ENCODE measurements at places on chromosomes 3 and 15.

DNA sequence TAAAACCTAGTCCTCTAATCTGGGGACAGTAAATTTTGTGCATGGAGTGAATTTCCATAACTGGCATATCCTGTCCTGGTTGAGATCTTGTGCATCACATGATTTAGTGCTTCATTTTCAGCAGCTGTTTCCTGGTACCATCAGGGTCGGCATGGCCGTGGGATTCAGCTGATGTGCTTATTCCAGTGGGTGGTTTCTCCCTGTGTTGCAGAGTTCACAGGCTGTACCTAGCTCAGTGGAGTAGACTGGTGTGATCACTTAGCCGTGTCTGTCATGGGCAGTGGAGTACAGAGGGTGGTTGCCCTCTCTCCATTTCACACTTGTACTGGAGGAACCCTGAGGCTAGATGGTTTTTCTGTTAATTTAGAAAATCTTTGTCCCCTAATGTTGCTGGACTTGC, 228.5 kb downstream of the PTPRG start:
- DNase-seq = no peak

GRCh38 chr3:171836855-171837254, 6.3 kb upstream of the TMEM212 start:
- DNase-seq = no peak

DNA sequence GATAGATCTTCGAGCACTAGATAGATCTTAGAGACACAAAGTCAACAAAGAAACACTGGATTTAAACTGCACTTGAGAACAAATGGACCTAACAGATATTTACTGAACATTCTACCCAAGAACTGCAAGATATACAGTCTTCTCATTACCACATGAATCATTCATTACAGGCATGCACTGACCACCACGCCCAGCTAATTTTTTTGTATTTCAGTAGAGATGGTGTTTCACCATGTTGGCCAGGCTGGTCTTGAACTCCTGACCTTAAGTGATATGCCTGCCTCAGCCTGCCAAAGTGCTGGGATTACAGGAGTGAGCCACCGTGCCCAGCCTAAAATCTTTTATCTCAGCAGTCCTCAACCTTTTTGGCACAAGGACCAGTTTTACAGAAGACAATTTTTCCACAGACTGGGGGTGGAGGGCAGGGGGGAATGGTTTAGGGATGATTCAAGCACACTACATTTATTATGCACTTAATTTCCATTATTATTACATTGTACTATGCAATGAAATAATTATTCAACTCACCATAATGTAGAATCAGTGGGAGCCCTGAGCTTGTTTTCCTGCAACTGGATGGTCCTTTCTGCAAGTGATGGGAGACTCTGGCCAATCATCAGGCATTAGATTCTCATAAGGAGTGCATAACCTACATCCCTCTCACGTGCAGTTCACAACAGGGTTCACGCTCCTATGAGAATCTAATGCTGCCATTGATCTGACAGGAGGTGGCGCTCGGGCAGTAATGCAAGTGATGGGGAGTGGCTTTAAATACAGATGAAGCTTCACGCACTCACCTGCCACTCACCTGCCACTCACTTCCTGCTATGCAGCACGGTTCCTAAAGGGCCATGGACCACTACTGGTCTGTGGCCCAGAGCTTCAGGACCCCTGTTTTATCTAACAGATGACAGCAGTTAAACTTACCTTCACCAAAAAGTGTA, 21.7 kb downstream of the CSNK1G1 start:
- peak; percentile 46 for DNase-seq

- peak; percentile 67 for DNase-seq
Observed at GRCh38 chr3:124584552-124585391, 145.5 kb upstream of the UMPS start.

GRCh38 chr15:42012241-42012640, 8.6 kb downstream of the PLA2G4E start:
- no peak for DNase-seq

GRCh38 chr3:53175613-53176540, 14.9 kb downstream of the PRKCD start:
- DNase-seq = no peak

- peak; percentile 79 for DNase-seq
Observed at GRCh38 chr15:90585863-90586262, 56.1 kb downstream of the CRTC3 start.

DNA sequence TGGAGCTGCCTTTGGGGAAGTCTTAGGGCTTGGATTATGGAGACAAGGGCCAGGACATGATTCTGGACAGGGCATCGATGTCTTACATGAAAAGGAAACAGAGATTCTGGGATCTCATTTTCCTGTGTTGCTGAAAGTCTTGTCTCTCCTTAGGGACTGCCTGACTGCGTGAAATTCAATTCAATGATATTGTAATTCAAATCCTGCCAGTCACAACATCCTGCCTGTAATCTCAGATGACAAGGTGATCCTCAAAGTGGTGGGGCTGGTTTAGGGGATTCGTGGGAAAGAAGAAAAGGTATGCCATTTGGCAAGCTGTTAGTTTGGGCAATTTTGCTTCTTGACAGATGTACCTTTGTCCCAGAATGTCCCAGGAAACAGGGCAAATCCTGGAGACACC, 129.1 kb downstream of the KBTBD8 start:
- no peak for DNase-seq

DNA sequence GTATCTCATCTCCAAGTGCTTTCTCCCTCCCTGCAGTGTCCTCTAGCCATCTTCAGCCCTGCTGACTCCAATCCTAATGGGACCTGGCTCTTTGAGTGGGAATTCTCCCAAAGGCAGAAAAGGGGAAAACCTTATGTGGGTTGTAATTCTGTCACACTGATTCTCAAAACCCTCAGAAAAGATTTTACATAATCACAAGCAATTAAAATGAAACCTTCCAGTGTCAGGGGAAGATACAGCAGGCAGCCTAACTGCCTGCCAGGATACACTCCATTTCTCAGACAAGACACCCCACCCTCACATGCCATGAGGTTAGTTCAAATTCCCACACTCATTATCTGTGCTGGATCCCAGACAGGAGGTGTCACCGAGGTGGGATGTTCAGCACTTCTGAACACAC, 121.4 kb downstream of the RFTN1 start:
- peak; percentile 32 for DNase-seq

GRCh38 chr15:69992348-69992747, 105.4 kb downstream of the TLE3 start:
- DNase-seq = no peak

GRCh38 chr3:159532577-159532976, 456.1 kb upstream of the IL12A start:
- DNase-seq = peak; percentile 6

DNA sequence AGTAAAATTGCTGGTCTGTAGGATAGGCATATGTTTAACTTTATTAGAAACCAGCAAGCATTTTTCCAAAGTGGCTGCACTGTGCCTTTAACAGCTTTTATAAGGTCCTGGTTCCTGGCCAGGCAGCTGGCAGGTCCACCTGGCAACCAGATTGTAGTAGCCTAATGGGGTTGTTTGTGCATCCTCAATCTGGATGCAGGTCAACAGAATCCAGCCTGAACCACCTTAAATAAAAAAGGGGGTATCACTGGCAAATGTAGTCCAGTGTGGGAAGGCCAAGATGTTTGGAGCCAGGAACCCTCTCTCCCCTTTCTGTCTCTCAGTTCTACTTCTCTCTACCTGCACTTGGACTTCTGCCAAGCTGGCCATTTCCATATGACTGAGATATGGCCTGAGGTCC, 200.3 kb downstream of the ZNF621 start:
- no peak for DNase-seq

DNA sequence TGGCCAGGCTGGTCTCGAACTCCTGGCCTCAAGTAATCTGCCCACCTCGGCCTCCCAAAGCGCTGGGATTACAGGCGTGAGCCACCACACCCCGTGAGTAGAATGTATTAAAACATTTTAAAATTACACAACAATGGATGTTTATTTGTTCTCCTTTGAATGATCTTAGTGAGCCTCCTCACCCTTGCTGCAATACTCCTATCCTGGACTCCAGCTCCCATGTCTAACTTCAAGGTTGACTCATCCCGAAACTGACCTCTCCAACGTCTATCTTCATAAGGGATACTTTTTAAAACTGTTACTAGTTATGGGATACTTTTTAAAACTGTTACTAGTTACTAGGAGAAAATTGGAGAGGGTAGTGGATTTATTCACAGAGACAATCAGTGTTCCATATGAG, 17.8 kb upstream of the RHCG start:
- no peak for DNase-seq

- DNase-seq = peak; percentile 64
Observed at GRCh38 chr3:107845380-107846278, 245.2 kb downstream of the CD47 start.

GRCh38 chr3:149564079-149564478, 89.6 kb downstream of the TM4SF4 start:
- DNase-seq = peak; percentile 73

DNA sequence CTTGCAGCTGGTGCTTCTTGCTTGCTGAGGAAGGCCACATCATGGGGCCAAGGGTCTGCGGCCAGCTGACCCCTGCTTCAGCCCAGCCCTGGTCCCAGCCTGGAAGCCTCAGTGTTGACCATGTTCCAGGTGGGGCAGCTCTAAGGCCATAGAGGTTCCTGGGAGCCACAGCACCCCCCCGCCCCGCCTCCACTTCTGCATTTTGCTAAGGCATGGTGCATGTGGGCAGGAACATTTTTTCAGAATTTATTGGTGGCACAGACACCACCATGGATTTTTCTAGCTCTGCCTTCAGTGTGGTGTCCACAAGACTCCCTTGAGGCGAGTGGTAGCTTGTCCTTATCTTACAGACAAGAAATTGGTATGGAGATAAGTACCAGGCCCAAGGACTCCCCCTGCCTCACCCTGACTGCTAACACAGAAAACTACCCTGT, 1.9 kb upstream of the CHST14 start:
- no peak for DNase-seq

GRCh38 chr15:91223863-91224262, 123.8 kb downstream of the SV2B start:
- DNase-seq = no peak

DNA sequence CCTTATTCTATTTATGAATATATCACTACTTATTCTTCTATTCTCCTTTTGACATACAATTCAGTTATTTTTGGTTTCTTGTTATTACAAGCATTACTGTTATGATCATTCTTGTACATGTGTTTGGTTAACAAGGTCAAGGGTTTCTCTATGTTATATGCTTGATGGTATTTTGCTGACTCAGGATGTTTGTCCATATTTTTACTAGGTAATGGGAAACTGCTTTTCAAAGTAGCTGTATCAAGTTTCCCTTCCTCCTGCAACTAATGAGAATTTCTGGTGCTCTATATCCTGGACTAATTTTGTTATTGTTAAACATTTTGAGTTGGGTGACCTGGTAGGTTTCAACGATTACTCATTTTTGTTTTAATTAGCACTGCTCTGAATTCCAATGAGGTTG, 841.0 kb downstream of the OTOL1 start:
- peak; percentile 33 for DNase-seq

- no peak for DNase-seq
Observed at GRCh38 chr3:52547143-52547542, 10.7 kb downstream of the UQCC5 start.

GRCh38 chr15:79540551-79540950, 108.4 kb downstream of the MINAR1 start:
- no peak for DNase-seq

DNA sequence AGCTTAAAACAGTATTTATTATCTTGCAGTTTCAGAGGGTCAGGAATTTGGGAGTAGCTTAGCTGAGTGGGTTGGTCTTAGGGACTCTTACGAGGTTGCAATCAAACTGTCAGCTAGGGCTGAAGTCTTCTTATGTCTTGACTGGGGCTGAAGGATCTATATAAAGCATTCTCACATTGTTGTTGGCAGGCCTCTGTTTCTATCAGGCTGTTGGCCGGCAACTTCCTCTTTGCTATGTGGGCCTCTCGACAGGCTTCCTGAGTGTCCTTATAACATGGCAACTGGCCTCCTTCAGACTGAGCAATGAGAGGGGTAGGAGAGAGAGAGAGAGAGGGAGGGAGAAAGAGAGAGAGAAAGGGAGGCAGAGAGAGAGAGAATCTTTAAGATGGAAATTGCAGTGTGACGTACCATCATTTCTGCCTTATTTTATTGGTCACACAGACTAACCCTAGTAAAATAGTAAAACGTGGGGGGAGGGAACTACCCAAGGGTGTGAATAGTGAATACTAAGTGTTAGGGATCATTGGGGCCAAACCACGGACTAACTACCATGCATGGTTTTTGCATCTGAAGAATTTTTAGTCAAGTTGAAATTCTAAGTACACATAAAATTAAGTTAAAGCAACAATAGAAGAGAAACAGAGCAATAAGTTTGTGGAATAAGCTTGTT, 16.1 kb downstream of the FGF7 start:
- no peak for DNase-seq

DNA sequence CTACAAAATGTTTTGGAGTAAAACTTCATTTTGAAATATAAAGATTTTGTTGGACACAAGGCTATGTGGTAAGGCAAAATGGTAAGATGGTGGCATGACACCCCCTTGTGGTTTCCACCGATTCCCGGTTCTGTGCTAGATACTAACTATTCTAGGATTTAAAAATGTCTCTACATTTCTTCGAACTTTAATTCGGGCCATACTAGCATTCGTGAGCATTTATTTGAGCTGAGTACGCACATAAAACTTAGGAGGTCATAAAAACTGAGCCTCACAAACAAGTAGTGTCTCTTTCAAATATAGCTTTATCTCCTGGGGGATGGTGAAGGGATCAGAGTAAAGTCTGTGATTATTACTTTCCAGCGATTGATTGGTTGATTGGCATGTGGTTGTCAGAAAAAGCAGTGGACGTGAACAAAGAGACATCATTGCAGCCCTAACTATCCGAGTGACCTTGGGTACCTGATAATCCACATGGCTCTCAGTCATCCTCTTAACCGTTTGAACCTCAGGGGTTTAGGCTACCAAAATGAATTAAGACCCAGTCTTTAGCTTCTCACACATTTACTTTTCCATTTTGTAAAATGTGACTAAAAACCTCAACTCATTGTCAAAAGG, 1.1 kb upstream of the ZNF639 start:
- peak; percentile 66 for DNase-seq

DNA sequence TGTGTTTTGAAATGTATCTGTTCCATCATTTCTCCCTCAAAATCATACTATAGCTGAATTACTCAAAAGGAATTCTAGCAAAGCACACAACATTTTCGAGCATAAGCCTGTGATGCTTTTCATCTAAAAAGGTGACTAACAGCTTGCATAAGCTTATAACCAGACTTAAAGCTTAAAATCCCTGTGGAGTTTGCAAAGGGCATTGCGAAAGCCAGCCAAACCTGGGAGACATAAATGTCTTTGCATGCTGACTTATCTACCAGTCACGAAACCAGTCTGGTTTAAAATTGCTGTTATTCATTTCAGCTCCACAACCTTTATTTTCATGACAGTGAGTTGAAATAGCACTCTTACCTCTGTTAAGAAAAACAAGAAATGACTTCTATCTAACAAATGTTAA, 35.6 kb upstream of the LIPC start:
- peak; percentile 90 for DNase-seq

DNA sequence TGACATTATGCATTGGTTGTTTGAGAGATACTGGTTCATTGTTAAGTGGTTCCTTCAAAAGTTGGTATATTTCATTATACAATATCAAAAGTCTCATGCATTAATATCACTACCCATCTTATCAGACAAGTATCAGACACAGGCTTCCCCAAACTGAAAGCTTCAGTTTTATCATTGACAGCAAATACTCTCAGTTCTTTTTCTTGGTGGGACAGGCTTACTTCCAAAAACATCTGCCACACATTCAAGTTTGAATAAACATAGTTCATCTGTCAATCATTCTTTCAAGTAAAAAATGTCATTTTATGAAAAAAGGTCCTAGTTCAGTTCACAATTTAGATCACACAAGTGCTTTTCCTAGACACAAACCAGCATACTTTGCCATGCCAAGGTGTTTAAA, 280.0 kb upstream of the TRIM42 start:
- DNase-seq = no peak

Data from EH (cell line).